Dorsolateral prefrontal cortex (tissue), 122 donors: ENCODE measurements at places on chromosomes 2 and 18. TPM values are rescaled to one million over a fixed set of nuclear protein-coding genes. Genes with fewer than 3 reads are reported as not detected.

The COBLL1 gene
- 27.7 TPM for total RNA-seq

DNA sequence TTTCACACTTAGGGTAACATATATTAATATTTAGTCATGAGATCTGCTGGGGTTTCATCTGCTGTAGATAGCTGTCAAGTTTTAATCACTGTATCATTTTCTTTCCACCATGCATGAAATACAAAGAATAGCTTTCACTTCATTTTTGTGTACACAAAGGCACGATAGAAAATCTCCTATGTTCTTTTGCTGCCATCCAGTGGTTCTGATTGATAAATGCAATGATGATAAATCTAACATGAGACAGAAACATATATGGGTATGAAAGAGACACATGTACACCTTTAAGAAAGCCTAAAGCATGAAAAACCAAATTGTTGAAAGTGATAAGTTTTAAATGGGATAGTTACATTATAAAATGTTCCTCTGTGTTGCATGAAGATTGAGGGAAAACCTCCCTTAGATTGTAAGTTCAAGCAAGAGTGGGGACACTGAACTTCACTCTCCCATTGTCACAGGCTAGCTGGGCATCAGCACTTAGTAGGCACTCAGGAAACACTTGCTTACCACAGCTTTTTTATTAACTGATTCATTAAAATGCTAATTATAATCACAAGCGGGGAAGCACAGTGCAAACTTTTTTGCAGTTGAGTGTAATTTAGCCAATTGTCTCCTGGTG, 31.2 kb downstream of the C1D start:
- DNase-seq = no peak

The CPO gene
- total RNA-seq = 1.8 TPM

The SKOR2 gene
- total RNA-seq = not detected

DNA sequence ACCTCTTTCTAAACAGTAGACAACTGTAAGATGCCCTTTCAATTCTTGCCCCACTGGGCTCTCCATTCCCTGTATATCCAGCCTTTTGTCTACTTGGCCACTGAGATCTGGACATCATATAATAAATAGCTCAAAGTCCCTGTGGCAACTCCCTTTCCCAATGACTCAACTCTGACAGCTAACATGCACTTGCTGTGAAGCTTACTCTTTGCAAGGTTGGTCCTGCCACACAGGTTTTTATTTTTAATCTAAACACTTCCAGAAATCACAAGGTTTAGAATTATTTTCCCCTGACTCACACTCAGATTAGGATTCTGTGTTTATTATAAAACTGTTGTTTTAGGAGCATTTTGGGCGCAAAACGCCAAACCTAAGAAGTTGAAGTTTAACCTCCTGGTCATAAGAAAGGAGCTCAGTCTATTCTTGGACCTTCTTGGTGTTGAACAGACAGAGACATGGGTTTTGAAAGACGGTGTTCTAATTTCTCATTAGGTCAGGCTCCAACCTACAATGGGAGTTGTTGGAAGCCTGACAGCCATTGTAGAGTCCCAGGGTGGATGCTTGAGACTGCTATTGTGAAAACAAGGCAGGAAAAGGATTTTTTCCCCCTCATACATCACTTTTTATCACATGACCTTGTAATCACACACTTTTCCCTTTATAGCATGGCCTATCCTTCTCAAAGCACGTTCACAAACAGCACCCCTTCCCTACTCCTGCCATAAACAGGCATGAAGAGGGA, 124.7 kb upstream of the SERPINE2 start:
- no peak for DNase-seq

The RSAD2 gene
- 6.0 TPM for total RNA-seq

GRCh38 chr2:128421861-128422311, 103.2 kb upstream of the HS6ST1 start:
- DNase-seq = peak; percentile 32

GRCh38 chr18:29164020-29164706, 987.2 kb upstream of the CDH2 start:
- DNase-seq = no peak

GRCh38 chr18:28905509-28905908, 728.6 kb upstream of the CDH2 start:
- no peak for DNase-seq

The EFR3B gene
- 56.3 TPM for total RNA-seq

DNA sequence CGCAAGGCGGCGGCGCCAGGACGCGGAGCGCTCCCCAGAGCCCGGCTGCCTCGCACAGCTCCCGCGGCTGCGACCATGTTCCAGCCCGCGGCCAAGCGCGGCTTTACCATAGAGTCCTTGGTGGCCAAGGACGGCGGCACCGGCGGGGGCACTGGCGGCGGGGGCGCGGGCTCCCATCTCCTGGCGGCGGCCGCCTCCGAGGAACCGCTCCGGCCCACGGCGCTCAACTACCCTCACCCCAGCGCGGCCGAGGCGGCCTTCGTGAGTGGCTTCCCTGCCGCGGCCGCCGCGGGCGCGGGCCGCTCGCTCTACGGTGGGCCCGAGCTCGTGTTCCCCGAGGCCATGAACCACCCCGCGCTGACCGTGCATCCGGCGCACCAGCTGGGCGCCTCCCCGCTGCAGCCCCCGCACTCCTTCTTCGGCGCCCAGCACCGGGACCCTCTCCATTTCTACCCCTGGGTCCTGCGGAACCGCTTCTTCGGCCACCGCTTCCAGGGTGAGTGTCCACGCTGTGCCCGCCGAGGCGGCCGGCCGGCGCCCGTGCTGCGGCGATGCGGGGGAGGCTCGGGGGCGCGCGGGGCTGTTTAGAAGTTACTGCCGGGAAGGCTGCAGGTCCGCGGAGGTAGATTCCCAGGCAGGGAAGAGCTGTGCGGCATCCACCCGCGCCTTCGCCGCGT, 696 bp downstream of the EMX1 start:
- no peak for DNase-seq

- no peak for DNase-seq
Observed at GRCh38 chr2:235116885-235117492, 165.2 kb downstream of the SH3BP4 start.

- no peak for DNase-seq
Observed at GRCh38 chr2:164917296-164917903, 37.9 kb downstream of the SLC38A11 start.

DNA sequence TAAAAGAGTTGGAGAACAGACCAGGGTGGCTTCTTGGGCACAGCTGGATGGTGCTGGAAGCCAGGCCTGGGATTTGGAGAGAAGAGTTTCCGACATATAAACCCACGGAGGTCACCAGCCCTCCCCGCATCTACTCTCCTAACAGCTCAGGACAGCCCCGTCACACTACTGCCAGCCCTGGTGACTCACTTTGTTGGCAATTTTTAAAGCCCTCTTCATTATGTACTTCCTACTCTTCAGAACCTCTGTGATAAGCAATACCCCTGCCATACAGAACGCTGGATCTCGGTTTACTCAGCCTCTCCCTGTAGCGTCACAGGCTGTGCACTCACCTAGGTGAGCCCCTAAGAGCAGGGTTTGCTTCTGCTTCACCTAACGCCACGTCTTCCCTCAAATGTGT, 48.1 kb downstream of the ID2 start:
- no peak for DNase-seq

GRCh38 chr18:59478591-59478990, 119.5 kb upstream of the LMAN1 start:
- DNase-seq = no peak

The CDH19 gene
- total RNA-seq = 12.5 TPM

DNA sequence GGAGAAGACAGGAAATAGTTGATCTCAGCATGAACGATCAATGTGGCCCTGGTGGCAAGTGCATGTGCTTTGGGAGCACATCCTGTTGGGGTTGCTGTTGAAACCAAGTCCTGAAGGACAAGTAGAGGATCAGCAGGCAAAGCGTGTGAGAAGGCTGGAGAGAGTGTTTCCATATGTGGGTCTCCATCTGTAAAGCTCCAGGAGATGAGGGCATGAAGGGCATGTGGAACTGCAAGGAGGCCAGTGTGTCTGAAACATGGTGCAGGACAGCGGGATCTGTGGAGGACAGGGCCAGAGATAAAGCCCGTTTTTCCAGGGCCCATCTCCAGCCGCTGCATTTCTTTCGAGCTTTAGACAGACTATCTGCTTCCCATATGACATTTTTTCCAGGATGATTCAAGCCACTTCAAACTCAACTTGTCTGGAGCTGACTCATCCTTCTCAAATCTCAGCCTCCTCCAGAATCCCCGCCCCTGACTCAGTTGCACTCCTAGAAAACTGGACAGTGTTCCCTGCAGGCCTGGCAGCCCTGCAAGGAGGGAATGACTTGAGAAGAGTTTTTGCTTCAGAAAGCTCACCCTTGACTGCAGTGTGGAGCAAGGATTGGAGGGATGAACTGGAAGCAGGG, 226.1 kb downstream of the VAPA start:
- DNase-seq = no peak

DNA sequence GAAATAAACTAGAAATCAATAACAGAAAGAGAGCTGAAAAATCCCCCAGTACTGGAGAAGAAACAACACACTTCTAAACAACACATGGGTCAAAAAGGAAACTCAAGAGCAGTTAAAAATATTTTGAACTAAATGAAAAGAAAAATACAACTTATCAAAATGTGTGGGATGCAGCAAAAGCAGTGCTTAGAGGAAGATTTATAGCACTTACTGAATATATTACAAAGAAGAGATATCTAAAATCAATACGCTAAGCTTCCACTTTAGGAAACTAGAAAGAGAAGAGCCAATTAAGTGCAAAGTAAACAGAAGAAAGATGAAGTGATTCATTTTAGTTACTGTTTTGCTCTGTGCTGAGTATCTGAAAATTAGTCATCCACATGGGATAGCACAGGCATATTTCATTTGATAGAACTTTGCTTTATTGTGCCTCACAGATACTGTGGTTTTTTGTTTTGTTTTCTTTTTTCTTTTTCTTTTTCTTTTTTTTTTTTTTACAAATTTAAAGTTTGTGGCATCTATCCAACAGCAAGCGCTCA, 17.0 kb downstream of the TGFA start:
- DNase-seq = no peak

DNA sequence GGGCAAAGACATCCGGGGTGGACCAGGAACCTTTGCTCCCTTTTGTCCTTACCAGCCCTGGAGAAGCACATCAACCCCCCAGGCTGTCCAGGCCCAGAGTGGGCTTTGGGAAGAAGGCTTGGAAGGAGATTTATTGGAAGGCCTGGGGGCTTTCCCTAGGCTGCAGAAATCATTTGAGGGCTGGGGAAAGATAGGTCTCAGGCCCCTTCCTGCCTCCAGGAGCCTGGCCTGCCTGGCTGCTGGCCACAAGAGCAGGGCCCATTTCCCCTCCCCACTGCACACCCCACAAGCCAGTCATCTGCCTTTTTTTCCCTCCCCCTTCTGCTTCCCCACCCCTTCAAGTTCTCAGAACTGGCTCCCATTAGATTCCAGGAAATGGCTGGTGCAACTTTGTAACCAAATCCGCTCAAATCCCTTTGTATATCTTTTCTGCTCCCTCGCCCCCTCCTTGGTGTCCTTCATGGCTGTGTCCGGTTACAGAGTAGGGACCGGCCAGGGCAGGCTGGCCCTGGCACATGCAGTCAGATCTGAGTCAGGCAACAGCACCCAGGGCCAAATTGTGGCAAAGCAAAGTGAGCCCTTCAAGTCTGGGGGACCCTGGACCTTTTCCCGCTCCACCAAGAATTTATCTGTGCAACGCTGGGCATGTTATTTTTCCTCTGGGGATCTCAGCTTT, 20.8 kb upstream of the TNP1 start:
- no peak for DNase-seq

GRCh38 chr18:24271381-24272228, 126.0 kb downstream of the OSBPL1A start:
- DNase-seq = peak; percentile 56

DNA sequence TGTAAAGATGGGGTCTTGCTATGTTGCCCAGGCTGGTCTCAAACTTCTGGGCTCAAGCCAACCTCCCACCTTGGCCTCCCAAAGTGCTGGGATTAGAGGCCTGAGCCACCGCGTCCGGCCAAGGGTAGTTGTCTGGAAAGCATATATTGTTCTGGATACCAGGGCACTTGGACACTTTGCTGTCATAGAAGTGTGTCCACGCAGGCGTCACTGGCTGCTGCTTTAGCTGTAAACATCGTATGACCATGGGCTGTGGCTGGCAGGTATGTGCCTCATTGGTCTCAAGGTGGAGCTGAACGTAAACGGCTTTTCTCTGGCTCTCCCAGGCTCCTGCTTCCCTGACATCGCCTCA, 3.2 kb upstream of the GPR35 start:
- peak; percentile 24 for DNase-seq

The TRIB2 gene
- 37.1 TPM for total RNA-seq

DNA sequence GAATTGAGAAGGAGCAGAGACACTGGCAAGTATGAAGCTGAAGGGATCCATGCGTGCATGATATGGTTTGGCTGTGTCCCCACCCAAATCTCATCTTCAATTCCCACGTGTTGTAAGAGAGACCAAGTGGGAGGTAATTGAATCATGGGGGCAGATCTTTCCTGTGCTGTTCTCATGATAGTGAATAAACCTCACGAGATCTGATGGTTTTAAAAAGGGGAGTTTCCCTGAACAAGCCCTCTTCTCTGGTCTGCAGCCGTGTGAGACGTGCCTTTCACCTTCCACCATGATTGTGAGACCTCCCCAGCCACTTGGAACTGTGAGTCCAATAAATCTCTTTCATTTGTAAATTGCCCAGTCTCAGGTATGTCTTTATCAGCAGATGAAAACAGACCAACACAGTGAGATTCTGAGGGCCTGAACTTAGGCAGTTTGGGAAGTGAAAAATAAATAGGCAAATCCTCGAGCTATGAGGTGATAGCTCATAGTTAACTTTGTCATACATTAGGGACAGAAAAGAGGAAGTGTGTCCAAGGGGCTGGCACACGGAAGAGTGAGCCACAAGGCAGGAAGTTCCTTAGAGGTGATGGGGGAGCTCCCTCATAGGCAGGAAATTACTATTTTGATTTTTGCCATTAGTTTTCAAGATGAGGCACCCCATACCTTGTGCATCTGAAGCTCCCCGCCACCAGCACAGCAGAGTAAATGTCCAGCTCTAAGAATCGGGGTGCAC, 658.8 kb upstream of the ID2 start:
- DNase-seq = no peak

DNA sequence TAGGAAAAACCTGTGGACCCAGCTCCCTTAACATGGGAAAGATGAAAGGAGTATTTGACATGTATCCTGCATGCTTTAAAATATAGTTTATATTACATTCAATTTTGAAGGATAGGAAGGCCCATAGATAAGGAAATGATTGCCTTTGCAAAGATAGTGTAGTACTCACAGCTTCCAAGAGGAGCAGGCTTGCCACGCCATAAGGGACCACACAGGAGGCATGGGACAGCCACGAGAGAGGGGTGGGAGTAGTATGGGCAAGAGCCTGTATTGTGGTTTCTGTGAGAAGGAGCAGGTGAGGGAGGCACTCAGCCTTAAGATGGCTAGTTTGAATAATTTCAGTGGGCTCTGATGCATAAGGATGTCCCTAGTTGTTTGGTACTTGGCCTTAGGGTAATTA, 740.3 kb downstream of the SATB2 start:
- no peak for DNase-seq
